A549 treated with RU486 at 1 μM for 4 hours (cell line): ENCODE measurements at places on chromosomes 3 and 15. TPM values are rescaled to one million over a fixed set of nuclear protein-coding genes. Genes with fewer than 3 reads are reported as not detected.

The MUC4 gene
- 0.08 TPM in 1 of 5 replicates, not detected in the others for total RNA-seq

The STARD9 gene
- 1.1 to 1.8 TPM (median 1.6 TPM) in 5 replicates for total RNA-seq

The EFHB gene
- total RNA-seq: 0.29 to 1.2 TPM (median 0.51 TPM) in 5 replicates

The FAM98B gene
- 4.9 to 14.2 TPM (median 13.2 TPM) in 5 replicates for total RNA-seq

The TRANK1 gene
- total RNA-seq: 0.93 to 2.4 TPM (median 1.8 TPM) in 5 replicates

The FOXL2 gene
- total RNA-seq: 3.0 to 5.7 TPM (median 5.2 TPM) in 5 replicates

The GOLGA8H gene
- 1.6 to 2.8 TPM (median 2.2 TPM) in 5 replicates for total RNA-seq

The FGD5 gene
- total RNA-seq: 0.05 to 0.16 TPM in 2 of 5 replicates, not detected in the others

The CYP11A1 gene
- not detected in 5 replicates for total RNA-seq

The CHRFAM7A gene
- total RNA-seq: 5.2 to 7.5 TPM (median 6.2 TPM) in 5 replicates

The KY gene
- 0.07 to 0.21 TPM (median 0.10 TPM) in 4 of 5 replicates, not detected in the other for total RNA-seq

The DHFR2 gene
- 2.7 to 4.3 TPM (median 3.4 TPM) in 5 replicates for total RNA-seq

The RTP3 gene
- not detected in 5 replicates for total RNA-seq

The CFAP20DC gene
- total RNA-seq: 1.8 to 3.4 TPM (median 2.3 TPM) in 5 replicates

The DLL4 gene
- total RNA-seq: 0.35 to 0.81 TPM (median 0.67 TPM) in 5 replicates

The SPINT1 gene
- 0.87 to 1.5 TPM (median 1.1 TPM) in 5 replicates for total RNA-seq

The ARL14 gene
- 0.57 to 1.2 TPM (median 1.0 TPM) in 5 replicates for total RNA-seq

The GOLGA8S gene
- 0.09 to 0.16 TPM (median 0.14 TPM) in 5 replicates for total RNA-seq

The TMEM44 gene
- 8.8 to 11.3 TPM (median 10.5 TPM) in 5 replicates for total RNA-seq

The PRTG gene
- 9.6 to 12.6 TPM (median 11.1 TPM) in 5 replicates for total RNA-seq

The C3orf85 gene
- not detected in 5 replicates for total RNA-seq
